ENCODE measurements at places on chromosomes 2 and 18.
A peak's percentile ranks its signal among the peaks of the same experiment; 100 is the strongest.

GRCh38 chr2:232937278-232937906 lies 67.3 kb downstream of the SNORC start:
- no peak for DNase-seq

GRCh38 chr18:3245853-3246634 lies 1.6 kb upstream of the MYL12A start:
- peak; percentile 87 for DNase-seq

DNA sequence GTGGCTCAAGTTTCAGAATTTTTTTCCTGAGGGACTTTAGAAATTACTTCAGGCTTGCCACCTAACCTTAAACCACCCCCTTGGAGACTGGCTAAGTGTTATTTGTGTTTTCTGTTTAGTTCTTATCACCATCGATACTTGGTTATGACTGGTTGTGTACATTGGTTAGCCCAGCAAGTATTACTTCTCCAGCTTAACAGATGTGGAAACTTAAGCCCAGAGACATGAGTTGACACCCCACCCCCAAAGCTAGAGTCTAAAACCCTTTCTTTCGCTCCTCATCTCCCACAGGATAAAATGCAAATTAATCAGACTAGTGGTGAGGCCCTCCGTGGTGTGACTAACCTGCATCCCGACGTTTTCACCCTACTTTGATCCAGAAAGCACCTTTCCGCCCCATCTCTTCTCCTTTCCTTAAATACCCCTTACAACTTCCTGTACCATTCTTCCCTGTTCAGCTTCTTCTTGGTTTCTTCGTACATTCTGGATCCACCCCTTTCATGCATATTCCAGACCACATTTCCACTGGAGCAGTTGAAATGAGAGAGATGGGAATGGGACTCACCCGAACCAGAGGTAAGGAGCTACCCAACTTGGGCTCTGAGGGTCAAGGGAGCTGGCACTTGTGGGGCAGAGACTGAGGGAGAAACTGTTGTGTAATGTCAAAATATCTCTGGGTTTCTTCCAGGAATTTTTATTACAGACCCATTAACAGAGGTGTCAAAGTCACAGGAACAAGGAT lies 819 bp upstream of the MAP3K2 start:
- peak; percentile 52 for DNase-seq

DNA sequence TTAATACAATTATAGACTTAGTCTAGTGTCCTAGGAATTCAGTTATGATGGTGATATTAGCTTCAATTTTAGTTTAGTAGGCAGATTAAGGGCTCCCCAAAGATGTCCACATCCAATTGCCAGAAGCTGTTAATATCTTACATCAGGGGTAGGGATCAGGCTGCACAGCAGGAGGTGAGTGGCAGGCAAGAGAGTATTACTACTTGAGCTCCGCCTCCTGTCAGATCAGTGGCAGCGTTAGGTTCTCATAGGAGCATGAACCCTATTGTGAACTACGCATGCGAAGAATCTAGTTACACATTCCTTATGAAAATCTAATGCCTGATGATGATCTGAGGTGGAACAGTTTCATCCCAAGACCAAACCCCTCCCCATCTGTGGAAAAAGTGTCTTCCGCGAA lies 54.9 kb downstream of the NYAP2 start:
- no peak for DNase-seq

GRCh38 chr2:238163481-238164198 lies 4.9 kb downstream of the ERFE start:
- DNase-seq, result no peak

- DNase-seq, result no peak
These were observed 8.0 kb downstream of the GNLY start for GRCh38 chr2:85702172-85702571.

- no peak for DNase-seq
These were observed 1075.2 kb upstream of the NRXN1 start for GRCh38 chr2:52107124-52107523.

DNA sequence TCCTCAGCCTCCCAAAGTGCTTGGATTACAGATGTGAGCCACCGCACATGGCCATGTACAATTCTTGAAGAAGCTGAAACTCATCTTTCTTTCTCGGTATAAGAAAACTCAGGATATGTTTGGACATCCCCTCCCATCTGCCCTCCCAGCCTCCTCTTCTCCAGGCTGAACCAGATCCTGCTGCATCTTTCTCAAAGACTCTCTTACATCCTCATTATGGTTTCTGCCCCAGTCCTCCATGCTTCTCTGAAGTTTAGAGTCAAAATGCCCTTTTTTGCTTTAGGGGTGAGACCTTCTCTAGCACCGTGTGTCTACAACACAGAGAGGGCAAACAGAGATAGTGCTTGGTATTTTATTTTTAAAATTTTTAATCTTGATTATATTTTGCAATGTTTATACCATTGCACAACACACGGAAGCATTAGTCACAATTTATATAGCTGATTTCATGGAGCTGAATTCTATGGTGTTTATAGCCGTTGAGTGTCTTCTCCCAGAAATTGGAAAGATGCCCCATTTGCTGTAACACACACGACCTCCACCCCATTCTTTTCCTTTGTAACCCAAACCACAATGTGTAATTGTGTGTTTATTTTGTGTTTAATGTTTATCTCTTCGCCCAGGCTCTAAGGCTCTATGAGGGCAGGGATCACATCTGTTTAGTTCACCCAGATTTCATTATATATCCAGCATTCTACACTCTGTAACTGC lies 206.0 kb upstream of the TNP1 start:
- no peak for DNase-seq

DNA sequence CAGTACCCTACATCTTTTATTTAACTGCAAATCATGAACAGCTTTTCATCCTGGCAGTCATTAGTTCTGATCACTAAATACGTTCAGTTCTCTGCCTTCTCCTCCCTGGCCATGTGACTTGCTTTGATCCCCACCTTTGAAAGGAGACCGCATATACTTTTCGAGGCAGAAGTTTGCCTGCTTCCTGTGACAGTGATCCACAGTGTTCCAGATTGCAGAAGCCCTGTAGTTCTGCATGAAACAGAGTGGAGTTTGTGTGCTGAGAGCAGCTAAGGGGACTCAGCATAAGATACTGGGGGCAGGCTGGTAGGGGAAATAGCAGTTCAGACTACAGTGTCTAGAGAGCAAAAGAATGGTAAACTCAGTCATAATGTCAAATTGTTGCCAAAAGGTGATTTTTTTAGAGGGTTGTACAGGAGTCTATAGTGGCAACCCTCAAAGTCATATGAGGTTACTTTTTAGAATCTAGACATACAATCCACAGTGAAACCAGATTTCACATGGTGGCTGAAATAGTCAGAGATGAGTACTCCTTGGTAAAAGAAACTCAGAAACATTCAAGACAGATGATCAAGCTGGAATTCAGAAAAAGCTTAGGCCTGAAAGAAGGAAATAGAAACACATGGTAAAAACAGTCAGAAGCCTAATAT lies 1800.4 kb upstream of the CELF4 start:
- DNase-seq, result no peak

GRCh38 chr2:160389875-160390274 lies 103.7 kb downstream of the RBMS1 start:
- DNase-seq, result no peak

- peak; percentile 69 for DNase-seq
These were observed 46.6 kb upstream of the HNRNPA3 start for GRCh38 chr2:177165721-177166711.

GRCh38 chr2:240833724-240834285 lies 13.8 kb upstream of the KIF1A start:
- DNase-seq, result no peak

- DNase-seq, result peak; percentile 79
These were observed 963 bp downstream of the INPP1 start for GRCh38 chr2:190344276-190344827.

DNA sequence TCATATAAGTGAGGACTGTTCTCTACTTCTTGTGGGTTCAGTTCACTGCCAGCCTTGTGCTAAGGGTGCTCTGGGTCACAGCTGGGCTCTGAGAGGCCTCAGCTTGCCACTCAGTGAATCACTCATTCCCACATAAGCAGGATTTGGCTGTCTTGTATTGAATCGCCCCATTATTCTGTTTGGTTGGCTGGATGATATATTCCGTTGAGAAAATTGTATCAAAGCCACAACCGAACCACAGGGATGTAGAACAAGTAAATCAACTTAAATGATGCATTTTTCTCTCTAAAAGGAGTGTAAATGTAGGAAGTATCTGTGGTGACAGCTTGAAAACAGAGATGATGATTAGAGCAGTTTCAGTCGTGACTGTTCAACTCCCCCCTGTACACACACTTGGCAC lies 39.6 kb downstream of the TTC39C start:
- peak; percentile 22 for DNase-seq

GRCh38 chr18:37006742-37007141 lies 177.8 kb downstream of the KIAA1328 start:
- no peak for DNase-seq

- DNase-seq, result no peak
These were observed 4.5 kb downstream of the PCBP1 start for GRCh38 chr2:70091816-70092215.

DNA sequence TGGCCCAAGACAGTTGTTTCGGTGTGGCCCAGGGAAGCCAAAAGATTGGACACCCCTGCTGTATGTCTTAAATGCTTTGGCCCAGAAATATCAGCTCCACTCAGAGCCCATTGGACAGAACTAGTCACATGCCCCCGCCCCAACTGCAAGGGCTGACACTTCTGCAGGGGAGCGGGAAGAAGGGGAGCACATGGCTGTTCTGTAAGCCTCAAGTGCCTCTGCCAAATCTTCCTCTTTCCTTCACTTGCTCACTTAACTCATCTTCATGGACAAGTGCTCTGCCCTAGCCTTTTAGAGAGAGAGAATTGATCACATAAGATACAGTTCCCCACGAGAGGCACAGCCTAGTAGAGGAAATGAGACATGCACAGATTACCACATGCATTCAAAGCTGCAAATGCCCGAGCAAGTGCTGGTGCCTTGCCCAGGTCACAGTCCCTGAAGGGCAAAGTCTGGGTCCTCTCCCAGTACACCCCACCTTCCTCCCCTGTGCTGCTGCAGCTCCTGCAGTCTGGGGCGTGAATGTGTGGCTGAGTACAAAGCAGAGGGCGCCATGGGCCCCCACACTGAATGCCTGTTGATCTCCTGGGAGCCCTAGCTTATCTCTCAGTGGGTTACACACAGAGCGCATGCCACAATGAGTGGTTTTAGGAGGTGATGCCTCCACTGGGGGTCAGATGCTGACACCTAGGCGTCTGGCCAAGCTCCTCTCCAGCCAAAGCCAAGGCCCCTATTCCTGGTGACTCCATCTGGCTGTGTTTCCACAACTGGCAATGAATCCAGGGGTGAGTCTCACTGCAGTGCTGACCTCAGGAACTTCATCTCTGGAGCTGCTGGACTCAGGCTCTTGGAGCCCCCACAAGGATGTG lies 135.3 kb downstream of the CTIF start:
- no peak for DNase-seq

GRCh38 chr2:107717661-107718060 lies 109.0 kb upstream of the RGPD4 start:
- DNase-seq, result no peak

GRCh38 chr2:121617042-121617599 lies 32.1 kb downstream of the CLASP1 start:
- DNase-seq, result no peak

DNA sequence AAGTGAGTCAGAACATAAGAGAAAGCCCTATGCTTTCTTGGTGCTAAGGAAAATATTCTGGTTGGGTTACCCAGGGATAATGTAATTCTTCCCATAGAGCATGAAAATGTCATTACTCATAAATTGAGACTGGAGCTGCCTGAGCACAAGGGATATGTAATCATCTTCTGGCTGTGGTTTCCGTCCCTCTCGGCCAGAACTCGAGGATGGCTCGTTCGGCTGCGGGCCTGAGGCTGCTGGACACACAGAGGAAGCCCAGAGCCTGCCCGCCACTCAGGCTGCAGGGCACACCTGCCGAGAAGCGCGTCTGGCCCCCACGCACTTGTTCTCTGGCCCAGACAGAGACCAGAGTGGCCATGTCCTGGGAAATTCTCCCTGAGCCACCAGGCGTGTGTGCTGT lies 104.9 kb downstream of the ASAP2 start:
- peak; percentile 13 for DNase-seq

DNA sequence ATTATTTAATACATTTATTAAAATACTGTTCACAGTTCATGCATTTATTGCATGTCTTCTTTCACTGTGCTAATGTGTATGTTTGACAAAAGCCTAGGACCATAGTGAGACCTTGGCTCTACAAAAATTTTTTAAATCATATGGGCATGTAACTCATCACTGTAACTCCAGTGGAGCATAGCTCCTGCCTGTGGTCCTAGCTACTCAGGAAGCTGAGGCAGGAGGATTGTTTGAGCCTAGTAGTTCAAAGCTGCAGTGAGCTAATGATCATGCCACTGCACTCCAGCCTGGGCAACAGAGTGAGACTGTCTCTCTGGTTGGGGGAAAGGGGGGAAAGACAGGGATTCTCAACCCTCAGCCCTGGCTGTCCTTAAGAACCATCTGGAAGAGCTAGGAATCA lies 137.8 kb downstream of the PRKCE start:
- no peak for DNase-seq

GRCh38 chr2:218387369-218388194 lies 5.5 kb downstream of the SLC11A1 start:
- DNase-seq, result no peak

GRCh38 chr18:76410660-76411417 lies 84.2 kb downstream of the ZNF516 start:
- no peak for DNase-seq

GRCh38 chr2:148110184-148110583 lies 89.3 kb downstream of the MBD5 start:
- no peak for DNase-seq

DNA sequence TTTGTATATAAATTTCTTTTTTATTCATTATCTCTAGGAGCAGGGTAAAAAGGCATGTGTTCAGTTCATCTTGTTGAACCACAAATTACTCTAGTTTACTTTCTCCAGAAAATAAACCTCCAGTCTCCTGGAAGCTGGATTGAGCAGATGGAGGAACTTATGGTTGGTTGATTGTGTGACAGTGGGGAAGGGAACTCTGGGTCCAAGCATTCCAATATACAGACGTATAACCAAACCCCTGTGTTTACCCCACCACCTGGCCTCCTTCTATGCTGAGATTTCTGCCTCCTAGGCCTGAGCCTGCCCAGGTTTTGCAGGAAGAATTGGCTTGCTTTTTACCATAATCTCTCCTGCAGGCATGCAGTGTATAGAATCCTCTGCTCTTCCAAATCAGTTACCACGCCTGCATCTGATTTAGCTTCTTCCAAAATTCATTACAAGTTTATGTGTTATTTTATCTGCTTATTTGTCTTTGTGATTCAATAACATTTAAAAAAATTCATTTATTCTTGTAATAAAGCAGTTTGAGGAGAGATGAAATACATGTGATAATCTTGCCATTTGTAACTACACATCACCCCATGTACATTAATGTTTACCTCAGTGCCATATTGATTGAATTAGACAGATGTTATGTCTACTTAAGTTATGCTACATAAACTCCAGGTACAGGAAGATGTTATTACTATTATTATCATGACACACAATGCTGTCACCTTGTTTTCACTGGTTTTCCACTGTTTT lies 2.5 kb upstream of the RAB27B start:
- DNase-seq, result no peak

GRCh38 chr2:133992454-133992853 lies 261.4 kb upstream of the MGAT5 start:
- DNase-seq, result no peak

- no peak for DNase-seq
These were observed 244.0 kb downstream of the PDE11A start for GRCh38 chr2:177828557-177828956.
